ENCODE measurements at places on chromosomes 4 and X.
A peak's percentile ranks its signal among the peaks of the same experiment; 100 is the strongest.

DNA sequence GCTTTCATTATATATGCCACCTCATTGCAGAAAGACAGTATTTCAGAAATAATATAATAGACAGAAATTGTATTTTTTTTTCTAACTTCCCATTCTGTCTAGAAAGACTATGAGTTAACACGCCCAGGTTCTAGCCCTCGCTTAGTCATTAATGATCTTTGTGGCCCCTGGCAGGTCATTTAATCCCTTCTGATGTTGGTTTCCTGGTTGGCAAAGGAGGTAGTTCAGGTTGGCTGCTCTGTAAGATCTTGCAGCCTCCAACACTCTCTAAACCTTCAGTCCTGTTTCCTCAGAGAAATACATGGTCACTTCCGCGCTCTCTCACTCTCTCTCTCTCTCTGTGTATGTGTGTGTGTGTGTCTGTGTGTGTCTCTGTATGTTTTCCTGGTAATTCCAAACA, 156.3 kb upstream of the NOCT start:
- DNase-seq: no peak

DNA sequence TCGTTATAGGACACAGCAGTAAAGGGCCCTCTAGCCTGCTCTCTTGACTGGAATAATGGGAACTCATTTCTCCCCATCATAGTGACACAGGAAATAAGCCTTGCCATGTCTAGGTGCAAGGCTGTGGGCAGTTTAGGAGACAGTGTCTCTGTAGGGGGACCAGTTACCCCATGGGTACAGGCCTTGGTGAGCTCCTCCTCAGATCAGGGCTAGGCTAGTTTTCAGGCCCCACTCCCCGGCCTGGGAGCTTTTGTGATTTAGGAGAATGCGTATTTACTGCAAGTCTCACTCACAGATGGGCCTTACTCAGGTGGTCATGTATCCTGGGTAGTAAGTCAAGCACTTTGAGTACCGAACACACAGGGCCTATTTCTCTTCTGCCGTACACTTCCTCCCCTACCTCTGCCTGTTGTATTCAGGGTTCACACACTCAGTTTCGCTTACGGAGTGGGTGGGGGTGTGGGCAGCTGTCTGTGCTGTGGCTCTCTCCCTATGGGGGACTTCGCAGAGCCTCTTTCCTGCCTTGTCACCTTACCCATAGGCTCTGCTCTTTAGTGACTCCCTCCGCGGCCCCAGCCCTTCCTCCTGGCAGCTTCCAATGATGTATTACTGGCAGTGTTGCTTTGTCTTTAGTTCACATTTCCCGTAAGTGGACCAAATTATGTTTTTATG, 34.2 kb downstream of the FAM193A start:
- DNase-seq: no peak

DNA sequence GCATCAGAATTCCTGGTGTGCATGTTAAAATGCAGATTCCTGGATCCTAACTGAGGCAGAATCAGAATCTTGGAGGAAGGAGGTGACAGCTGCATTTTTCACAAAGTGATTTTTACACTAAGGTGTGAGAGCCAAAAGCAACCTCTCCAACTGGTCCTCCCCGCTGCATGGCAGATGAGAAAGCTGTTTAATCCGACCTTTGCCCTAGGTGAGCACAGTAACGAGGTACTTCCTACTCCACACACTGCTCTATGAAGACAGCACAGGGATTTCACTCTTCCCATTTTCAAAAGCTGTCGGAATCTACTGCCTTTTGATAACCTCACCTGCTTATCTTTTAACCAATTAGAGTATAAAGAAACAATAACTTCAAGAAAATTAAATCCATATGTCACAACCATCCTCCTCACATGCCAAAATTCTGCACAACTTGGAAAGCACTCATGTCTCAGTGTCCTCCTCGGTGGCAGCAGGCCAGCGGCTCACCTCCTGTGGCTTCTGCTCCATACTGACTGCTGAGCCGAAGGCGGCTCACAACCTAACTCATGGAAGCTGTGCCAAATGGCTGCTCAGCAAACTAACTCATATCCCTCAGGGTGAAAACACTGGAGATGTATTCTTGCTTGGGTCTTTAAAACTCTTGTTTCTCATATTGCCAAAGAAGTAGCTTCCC, 3.6 kb downstream of the CASP6 start:
- DNase-seq: no peak

- DNase-seq: no peak
Observed at GRCh38 chrX:47097018-47097417, 18.8 kb downstream of the RGN start.

DNA sequence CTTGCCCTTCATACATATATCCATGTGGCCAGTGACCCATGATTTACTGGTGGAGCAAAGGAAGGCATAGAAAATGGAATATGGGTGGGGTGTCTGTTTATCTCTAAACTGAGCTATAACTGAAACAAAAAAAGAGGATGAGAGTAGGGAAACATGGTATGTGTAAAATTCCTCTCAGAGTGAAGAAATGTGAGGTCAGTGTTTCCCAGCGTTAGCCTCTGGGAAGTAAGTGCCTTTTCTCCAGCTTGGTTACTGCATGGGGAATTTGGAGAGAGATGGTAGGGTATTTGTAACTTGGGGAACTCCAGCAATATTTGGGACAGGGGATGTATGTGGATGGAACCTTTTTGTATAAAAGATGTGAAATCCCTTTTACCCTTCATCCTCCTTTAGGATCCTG, 89.4 kb downstream of the AFF1 start:
- DNase-seq: no peak

DNA sequence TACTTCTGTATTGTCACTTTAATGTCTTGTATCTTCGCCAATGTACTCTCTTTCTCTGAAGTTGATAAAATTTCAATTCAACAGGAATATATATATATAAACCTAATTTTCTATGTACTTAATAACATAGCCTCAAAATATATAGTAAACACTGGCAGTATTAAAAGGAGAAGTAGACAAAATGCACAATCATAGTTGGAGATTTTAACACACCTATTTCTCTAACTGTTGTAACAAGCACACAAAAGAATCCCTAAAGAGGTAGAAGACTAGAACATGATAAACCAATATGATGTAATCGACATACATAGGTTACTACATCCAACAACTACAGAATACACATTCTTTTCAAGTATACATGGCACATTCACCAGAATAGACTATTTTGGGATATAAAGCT, 65.5 kb downstream of the ZNF81 start:
- DNase-seq: no peak

DNA sequence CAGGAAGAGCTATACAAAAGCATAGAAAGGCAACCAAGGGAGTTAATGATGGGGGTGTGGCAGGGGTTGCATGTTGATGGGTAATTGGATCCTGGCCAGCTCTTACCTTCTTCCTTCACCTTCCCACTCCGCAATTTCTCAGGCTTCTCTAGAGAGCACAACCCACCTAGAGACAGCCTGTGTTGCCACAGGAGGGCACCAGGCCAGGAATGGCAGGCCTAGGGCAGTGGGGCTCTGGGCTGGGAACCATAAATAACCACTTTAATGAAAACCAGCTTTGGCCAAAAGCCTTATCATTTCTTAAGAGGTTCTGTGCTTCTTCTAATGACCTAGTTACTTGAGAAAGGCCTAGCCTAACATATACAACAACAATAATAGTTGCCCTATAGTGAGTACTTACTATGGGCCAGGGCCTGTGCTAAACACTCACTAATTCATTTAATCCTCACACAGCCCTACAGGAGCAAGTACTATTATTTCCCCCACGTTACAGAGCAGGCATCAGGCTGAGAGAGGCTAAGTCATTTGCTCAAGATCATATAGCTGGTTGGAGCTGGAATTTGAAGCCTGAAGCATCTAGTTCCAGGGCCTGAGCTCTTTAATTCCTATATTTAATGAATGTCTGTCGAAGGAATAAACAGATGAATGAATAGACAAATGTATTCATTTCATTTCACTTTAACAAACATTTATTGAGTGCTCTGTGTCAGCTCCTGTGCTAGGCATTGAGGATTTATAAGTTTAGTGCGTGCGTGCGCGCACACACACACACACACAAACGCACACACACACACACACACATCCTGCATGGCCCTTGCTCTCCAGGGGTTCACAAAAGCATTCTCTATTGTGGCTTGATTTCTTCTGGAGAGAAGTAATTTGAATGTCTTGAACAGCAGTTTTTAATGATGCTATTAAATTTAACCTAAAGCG, 66.8 kb downstream of the RTL9 start:
- no peak for DNase-seq

- DNase-seq: no peak
Observed at GRCh38 chr4:67762086-67762485, 7.9 kb upstream of the GNRHR start.

DNA sequence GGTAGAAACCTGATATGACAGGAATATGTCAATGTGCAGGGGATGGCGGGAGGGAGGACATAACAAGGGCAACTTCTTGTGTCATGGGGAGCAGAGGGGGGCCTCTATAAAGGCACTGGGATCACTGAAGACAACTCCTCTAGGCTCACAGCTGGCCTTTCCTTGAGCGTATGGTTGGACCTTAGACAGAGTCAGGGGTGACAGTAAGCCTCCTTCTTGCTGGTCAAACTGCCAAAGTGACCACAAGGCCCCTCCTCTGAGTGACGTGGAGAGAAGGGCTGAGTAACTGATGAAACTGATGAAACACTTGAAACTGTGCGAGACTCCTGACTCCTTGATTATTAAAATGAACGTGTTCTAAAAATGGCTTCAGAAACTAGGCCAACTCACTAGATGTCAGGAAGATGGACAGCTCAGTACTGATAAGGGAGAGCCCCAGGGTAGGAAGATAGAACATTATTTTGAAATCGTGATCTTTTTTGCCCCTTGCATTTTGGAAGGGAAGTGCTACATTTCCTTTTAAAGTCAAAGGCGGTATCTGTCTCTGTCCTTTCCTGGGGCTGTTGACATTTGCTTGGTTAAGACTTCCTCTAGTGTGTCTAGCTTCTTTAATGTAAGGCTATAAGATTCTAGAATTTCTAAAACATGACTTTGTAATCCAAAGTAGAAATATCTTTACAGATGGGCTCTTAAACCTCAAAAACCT, 1.6 kb downstream of the RAB33A start:
- no peak for DNase-seq

GRCh38 chr4:17557880-17558279, 19.1 kb upstream of the LAP3 start:
- DNase-seq: no peak

DNA sequence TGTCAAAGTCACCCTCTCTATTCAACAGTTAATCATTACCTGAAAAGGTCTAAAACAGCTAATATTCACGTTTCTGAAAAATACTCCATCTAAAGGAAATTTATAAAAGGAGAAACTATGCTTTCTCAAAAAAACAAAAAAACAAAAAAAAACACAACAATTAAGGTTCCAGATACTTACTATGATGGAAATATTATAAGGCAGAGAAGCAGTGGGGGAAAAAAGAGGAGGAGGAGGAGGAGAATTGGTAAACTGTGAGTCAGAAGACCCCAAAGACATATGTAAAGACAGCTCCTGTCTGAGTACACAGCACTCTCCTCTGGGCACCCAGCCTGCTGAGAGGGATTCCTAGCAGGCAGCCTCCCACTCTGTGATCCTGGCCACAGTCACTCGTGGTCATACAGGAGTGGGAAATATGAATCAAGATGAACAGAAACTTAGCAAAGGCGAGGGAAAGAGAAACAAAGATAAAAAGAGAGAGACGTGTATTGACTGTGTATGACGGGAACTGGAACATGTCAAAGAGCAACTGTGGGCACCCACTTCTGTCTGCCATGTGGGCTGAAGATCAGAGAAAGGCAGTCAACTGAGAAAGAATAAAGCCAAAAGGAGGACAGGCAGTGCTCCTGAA, 12.5 kb downstream of the KLHL15 start:
- no peak for DNase-seq

DNA sequence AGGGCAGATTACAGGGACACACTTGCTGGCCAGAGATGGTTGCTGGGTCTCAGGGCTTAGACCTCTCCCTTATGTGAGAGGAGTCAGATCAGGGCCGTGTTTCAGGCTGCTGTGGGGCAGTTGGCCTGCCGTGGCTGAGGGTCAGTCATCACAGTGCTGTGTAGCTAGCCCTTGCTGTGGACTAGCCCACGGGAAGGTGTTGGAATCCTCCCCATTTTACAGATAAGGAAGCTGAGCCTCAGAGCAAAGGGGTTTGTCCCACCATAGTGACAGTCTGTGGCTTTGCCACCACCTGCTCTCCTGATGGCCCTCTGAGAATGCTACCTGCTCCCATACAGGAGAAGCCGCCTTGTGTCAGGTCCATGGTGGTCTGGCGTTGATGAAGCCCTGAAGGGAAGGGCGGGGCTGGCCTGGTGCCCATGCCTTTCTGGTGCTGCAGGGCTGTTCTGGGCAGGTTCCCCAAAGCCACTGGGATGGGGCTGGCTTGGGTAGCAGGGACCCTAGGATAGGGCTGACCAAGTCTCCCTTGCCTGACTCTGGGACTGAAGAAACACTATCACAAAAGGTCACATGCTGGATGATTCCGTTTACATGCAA, 2.4 kb upstream of the FAM53A start:
- DNase-seq: no peak

GRCh38 chr4:167492007-167492406, 257.7 kb upstream of the SPOCK3 start:
- DNase-seq: no peak

DNA sequence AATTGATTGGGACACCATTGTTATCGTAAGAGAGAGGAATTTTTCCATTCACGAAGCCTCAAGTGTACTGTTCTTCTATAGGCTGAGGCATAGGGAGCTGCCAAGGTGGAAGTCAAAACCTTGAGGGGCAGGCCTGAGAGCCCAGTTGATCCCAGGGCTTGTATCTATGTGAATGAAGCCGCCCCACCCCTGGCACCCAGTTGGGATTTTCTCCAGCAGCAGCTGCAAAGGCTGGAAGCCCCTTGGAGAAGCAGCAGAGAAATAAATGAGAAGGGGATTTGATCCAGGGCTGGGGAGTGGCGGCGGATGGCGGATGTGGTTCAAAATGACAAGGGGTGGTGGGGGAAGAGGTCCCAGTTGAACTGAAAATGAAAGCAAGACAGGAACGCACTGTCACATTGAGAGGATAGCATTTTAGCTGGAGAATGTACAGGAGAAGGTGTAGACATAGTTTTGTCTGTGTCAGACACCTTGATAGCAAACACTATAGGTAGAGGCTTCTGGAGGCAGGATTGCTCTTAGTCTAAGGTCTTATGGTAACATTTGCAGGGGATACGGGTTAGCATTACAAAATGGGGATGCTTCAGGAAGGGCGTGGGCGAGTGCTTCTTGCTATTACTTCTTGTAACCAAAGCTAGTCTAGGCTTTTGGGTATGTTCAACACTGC, 32.6 kb downstream of the DOCK11 start:
- DNase-seq: peak; percentile 76

- DNase-seq: no peak
Observed at GRCh38 chr4:80257851-80258250, 8.6 kb upstream of the FGF5 start.

DNA sequence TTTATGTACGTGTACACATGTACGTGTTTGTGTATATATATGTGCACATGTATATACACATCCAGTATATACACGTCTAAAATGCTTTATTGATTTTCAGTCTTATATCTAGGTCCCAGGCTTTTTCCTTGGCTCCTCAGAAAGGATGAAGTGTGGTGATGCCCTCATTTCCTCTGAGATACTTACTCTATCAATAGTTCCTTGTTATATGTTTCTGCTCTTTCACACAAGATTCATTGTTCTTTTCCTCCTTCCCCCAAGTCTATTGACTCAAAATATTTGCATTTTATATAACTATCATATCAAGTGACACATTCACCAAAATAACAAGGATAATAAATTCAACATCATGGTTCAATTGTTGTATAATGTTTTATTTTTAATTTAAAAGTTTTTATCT, 359.2 kb downstream of the EPHA5 start:
- no peak for DNase-seq
